ENCODE measurements at places on chromosomes 5 and 9.

DNA sequence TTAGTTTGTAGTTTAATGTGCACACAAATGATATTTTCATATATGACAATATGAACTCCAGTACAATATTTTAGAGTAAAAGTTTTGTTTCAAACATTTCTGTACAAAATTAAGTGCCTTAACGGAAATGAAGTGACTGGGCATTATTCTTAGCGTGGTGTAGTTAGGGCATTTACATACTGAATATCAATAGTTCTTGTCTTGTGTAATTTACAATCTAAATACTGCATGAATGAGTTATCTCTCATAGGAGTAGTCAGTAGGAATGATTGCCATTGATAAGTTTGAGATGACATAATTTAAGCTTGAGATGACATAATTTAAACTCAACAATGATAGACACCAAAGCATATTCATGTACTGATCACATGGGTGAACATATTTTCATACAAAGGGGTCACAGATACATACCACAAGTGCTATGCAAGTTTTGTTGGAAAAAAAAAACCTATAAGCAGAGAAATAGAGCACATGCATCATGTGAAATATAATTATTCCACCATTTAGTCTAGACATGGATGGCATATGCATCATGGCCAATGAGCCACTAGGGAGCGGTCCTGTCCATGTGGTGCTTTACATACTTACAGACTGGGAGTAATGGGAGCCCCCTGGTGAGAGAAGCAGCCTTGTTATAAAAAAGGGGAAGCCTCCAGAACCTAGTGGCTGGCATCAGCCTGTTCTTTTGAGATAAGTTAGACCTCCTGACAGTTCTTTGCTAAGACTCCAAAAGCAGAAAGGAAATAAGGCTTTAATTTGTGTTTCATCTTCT is 1523.9 kb downstream of the MAT2B start:
- DNase-seq = no peak

DNA sequence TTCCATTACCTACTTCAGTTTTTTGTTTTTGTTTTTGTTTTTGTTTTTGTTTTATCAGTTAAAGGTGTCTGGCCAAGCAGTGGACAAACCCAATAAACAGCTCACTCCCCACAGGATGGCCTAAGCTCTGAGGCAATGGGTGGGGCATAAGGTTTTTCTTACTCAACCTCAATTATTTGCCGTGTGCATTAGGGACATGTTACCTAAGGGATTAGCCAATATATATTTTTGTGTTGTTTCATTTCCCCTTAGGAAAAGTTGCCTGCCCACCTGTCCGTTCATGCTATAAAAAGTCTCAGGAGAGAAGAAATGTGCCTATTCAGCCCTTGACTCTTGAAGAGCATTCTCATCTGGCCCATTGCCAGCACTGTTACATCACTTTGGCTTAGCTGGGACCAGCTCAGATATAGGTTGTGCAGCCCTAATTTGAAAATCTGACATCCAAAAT is 7.3 kb downstream of the SH3RF2 start:
- no peak for DNase-seq

GRCh38 chr5:135216471-135217343 is 182.3 kb downstream of the MACROH2A1 start:
- no peak for DNase-seq

DNA sequence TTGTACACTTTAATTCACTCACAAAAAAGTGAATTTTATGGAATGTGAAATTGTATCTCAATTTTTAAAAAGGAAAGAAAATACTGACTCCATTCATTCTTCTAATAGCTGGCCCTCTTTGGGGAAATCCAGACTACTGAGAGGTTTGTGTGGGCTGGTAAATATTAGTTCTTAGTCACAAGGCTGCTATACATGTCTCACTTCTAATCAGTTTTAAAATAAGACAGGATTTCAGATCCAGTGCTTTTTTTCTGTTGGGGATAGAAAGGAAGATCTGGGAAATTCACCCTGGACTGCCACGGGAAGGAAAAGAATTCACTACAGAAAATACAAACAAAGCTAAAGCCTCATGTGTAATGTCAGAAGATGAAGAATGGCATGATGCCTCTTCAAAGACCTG is 32.7 kb upstream of the ADAMTSL1 start:
- DNase-seq = no peak

DNA sequence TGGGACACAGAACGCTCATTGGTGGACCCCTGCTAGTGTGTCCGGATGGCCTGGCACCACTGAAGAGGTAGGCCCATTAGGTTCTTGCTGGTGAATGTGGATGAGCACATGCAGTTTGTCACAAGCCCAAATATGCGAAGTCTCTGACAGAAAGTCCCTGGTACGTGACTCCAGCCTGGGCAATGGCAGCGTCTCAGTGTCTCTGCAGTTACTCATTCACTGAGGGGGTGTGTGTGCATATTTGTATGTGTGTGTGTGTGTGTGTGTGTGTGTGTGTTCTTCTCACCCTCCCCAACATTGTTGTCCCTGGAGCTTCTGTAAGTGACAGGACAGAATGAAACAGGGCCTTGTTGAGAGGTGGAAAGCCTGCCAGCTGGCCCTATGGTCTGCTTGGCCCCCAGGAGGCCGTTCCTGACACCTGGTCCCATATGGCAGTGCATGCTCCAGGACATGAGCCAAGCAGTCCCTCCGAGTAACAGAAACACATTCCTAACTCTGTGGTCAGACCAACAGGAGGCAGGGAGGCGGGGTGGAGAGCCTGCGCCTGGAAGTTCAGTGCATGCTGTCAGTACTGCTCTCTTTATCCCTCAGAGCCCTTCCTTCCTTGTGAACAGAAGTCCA is 169.9 kb downstream of the SLC28A3 start:
- DNase-seq = no peak

DNA sequence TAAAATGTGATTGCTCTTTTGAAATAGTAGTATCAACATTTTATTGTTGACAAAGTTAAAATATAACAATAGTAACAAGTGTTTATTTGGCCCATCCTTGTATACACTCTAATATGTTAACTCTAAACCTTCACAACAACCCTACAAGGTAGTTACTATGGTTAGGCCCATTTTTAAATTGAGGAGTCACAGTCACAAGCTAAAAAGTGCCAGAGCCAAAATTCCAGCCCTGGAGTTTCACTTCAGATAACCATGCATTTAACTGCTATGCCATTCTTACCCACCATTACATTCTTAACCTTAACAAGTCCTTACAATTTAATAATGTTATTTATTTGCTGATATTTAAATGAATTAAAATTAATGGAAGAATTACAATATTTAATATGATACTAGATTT is 91.2 kb downstream of the CWC27 start:
- DNase-seq = no peak
